ENCODE measurements at places on chromosomes 4 and X. TPM values are rescaled to one million over a fixed set of nuclear protein-coding genes. Genes with fewer than 3 reads are reported as not detected.

Gene ASB9
- not detected for total RNA-seq

Gene SCD5
- total RNA-seq, result 0.88 TPM

GRCh38 chr4:138251938-138252337, 9.8 kb upstream of the SLC7A11 start:
- no peak for DNase-seq

- DNase-seq, result no peak
These were observed 12.3 kb upstream of the GRIA3 start for GRCh38 chrX:123171781-123172180.

GRCh38 chrX:77694491-77694890, 91.5 kb downstream of the ATRX start:
- DNase-seq, result no peak

DNA sequence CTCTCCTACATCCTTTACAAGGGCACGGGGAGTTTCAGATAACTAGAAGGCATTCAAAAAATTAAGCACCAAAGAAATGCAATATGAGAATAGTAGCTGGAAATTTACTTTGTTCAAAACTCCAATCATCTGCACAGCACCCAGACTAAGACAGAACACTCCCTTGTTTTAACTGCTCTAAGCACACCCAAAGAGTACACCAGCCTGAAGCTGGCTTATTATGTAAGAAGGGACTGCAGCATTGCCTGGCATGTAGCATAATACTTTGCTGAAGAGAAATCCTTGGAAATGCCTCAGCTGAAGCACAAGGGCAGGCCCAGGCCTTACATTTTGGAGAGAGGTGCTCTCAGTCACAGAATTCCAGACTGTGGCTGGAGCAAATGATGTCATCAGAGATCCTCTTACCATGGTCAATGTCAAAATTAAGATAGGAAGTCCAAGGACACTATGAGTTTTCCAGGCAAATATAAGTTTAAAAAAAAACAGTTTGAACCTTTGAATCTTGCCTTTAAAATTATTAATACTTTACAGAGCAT, 14.8 kb downstream of the ARHGEF6 start:
- no peak for DNase-seq

DNA sequence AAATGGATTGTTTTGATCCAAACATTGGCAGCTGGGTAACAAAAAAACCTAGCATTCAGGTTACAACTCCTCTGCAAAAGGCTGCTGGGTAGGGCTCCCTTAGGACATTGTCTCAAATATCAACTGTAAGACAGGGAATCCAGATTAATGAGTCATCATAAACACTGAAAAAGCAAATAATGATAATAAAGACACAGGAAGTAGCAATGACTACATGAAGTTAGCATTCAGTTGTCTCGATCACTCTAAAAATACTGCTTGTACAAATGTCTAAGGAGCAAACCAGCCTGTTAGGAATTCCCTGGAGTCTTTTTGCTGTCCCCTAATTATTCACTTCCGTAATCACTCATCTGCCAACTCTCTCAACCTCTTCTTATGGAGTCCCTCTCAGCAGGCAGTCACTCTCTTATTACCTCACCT, 259.2 kb downstream of the GPC3 start:
- DNase-seq, result no peak

GRCh38 chr4:178937130-178937529, 1494.9 kb upstream of the AGA start:
- DNase-seq, result no peak

DNA sequence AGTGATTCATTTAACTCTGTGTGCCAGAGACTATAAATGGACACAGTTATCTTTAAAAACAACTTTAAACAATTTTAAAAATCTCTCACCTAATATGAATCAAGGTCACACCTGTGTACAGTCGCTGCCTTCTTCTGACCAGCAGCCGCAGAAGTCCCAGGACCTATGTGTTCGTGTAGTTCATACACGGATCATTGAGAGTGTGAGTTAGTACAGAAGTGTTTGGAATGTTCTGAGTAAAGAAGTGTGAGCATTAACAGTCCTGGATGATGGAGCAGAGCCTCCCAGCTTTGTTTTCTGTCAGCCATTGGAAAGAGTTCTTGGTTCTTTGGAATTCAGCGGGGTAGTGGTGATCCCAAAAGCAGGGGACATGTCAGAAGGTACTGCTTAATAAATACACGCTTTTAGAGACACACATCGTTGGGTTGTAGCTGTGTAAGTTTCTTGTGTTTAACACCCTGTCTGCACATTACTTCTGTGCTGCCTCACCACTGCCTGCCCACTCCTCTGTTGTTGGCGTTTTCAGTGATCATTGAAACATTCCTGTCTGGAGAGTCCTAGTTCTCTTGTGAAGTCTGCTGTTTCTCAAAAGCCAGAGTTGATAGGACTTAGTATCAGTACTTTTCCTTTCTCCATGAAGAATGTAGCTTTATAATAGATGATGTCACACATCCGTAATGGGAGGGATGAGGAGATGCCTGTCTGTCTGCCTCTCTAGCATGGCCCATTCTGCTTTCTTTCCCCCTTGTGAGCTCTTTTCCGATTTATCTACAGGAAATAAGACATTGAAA, 90.6 kb downstream of the PTTG2 start:
- DNase-seq, result no peak
